Esophagus squamous epithelium (tissue), 5 donors: ENCODE measurements at places on chromosomes 5 and 9.
A peak's percentile ranks its signal among the peaks of the same experiment; 100 is the strongest.

- no peak overlapping the region for H3K4me3 ChIP-seq
- H3K27me3 ChIP-seq = no peaks in the 10 kb centered on the region
- no peak for DNase-seq
- H3K4me1 ChIP-seq = no peaks in the 10 kb centered on the region
- H3K27ac ChIP-seq = no peak overlapping the region
Observed at GRCh38 chr9:110807956-110808598, 139.5 kb downstream of the MUSK start.

GRCh38 chr9:76687861-76688391, 76.3 kb upstream of the PCA3 start:
- peaks cover 5% of the 10 kb centered on the region for H3K4me1 ChIP-seq
- DNase-seq = no peak
- no peaks in the 10 kb centered on the region for H3K36me3 ChIP-seq
- H3K4me3 ChIP-seq = no peak overlapping the region

GRCh38 chr5:31221001-31221400, 27.5 kb downstream of the CDH6 start:
- no peaks in the 10 kb centered on the region for H3K4me1 ChIP-seq
- no peak for DNase-seq

GRCh38 chr9:73180403-73180802, 28.7 kb downstream of the ANXA1 start:
- no peak for DNase-seq
- no peaks in the 10 kb centered on the region for H3K27me3 ChIP-seq
- no peak overlapping the region for H3K4me3 ChIP-seq

GRCh38 chr9:99822109-99822805, 572 bp downstream of the NR4A3 start:
- H3K4me3 ChIP-seq = peak overlapping the region; percentile 91
- H3K27ac ChIP-seq = peak overlapping the region; percentile 99
- peaks cover 54% of the 10 kb centered on the region for H3K27me3 ChIP-seq
- H3K36me3 ChIP-seq = no peaks in the 10 kb centered on the region
- DNase-seq = no peak
- peaks cover 18% of the 10 kb centered on the region for H3K4me1 ChIP-seq

GRCh38 chr5:10563945-10564837, at the start of gene ANKRD33B:
TSS of gene ANKRD33B (plus strand) at chr5:10564070. CDS start at chr5:10564468, 398 bp downstream.
- peaks cover 69% of the 10 kb centered on the region for H3K4me1 ChIP-seq
- no peak for DNase-seq
- no peaks in the 10 kb centered on the region for H3K36me3 ChIP-seq
- peaks cover 4% of the 10 kb centered on the region for H3K27me3 ChIP-seq
- H3K27ac ChIP-seq = peak within 1 kb of the TSS; percentile 67

DNA sequence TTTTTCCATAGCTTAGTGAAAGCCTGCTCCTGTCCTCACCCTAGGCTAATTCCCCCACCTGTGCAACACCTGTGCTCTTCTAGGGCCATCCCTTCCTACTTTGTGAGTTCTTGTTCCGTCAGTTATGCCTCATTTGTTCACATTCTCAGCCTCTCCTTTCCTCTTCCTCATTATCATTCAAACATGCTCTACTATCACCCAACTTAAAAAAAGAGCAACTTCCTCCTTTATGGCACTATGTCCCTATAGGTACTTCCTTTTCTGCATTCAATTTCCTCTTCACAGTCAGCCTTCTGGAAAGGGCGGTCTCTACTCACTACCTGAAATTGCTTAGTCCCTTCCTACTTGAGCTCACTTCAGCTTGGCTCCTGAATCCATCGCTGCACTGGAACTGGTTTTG, 111.8 kb upstream of the LHFPL2 start:
- no peak overlapping the region for H3K4me3 ChIP-seq
- peaks cover 6% of the 10 kb centered on the region for H3K4me1 ChIP-seq
- H3K27ac ChIP-seq = no peak overlapping the region
- no peak for DNase-seq
- H3K27me3 ChIP-seq = no peaks in the 10 kb centered on the region

DNA sequence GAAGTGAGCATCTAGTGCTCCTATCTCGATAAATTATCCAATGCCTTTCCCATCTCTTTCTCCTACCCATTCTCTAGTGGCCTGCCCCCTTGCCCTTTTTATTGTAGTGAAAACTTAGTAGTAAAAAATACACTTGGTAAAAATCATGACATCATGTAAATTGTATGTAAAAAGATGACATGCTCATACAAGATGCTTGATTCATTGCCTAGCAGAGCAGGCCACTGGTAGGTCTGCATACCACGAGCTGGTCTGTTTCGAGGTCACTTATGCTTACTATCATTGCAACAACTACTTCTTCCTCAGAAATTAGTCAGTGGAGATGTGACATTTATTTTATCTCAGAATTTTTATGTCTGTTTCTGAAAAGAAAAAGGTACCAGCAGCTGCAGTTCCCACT, 177.3 kb downstream of the C9orf152 start:
- no peak overlapping the region for H3K4me3 ChIP-seq
- no peak overlapping the region for H3K27ac ChIP-seq
- H3K4me1 ChIP-seq = peaks cover 41% of the 10 kb centered on the region
- no peaks in the 10 kb centered on the region for H3K27me3 ChIP-seq
- no peak for DNase-seq
- no peaks in the 10 kb centered on the region for H3K36me3 ChIP-seq
